ENCODE measurements at places on chromosomes 2 and 18. TPM values are rescaled to one million over a fixed set of nuclear protein-coding genes. Genes with fewer than 3 reads are reported as not detected.

The LGALSL gene
- 2.9 TPM for total RNA-seq

The UGT1A4 gene
- total RNA-seq, result not detected

The CDC42EP3 gene
- 12.5 TPM for total RNA-seq

The KIAA2012 gene
- total RNA-seq, result 0.89 TPM

The FBXO15 gene
- total RNA-seq, result 0.32 TPM

The INHBB gene
- not detected for total RNA-seq

The RAPGEF4 gene
- 0.97 TPM for total RNA-seq

The QPCT gene
- 8.8 TPM for total RNA-seq

The CHAC2 gene
- 21.3 TPM for total RNA-seq

The TOGARAM2 gene
- not detected for total RNA-seq

DNA sequence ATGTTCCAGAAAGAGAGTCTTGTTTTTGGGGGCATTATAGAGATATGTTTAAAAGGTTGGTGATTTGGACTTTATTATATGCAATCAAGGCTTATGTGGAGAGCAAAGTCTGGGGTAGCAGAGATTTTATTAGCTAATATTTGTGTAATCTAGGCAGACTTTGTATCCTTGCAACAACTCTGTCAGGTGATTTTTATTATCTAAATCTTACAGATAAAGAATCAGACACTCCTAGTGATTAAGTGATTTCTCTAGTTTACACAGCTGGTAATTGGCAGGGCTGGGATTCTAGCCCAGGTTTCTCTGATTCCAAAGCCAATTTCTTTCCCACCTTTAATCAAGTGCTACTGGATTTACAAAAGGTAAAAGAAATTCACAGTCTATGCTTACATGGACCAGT is 33.3 kb upstream of the NCK2 start:
- H3K36me3 ChIP-seq, result no peaks in the 10 kb centered on the region
- DNase-seq, result no peak
- no peaks in the 10 kb centered on the region for H3K4me1 ChIP-seq
- no peak overlapping the region for H3K4me3 ChIP-seq

DNA sequence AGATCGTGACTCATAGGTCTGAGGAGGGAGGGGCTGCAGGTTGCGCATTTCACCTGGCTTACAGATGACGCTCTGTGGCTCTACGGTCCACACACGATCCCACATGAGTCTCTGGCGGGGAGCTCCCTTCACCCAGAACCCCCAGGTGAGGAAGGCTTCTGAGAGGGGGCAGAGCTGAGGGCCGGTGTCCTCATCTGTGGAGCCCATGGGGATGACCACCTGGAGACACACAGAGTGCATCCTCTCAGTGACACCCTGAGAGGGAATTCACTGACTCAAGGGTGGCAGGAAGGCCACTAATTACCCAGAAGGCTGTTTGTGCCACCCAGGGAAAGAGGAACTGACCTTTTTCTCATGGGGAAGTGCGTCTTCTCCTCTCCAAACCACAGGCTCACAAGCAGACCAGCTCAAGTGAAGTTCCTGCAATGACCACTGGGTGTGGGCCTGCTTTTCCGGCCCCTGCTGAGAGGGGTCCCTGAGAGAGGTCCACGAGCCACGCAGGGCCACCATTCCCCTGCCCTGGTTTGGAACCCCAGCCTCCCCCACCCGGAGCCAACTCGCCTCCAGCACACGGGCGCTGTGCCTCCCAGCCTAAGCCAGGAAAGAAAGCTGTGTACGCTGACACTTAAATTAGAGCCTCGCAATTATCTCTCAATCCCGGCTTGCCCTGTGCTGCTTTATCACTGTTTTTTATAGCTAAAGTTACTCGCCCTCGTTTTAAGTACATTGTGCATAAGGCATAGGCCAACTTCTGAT is 114.1 kb downstream of the BCL11A start:
- peak; percentile 98 for DNase-seq
- no peaks in the 10 kb centered on the region for H3K27me3 ChIP-seq
- peak overlapping the region; percentile 67 for H3K27ac ChIP-seq
- peaks cover 46% of the 10 kb centered on the region for H3K4me1 ChIP-seq
- H3K36me3 ChIP-seq, result no peaks in the 10 kb centered on the region

GRCh38 chr2:112004253-112004645 is 50.8 kb upstream of the TMEM87B start:
- no peaks in the 10 kb centered on the region for H3K27me3 ChIP-seq
- H3K36me3 ChIP-seq, result no peaks in the 10 kb centered on the region
- peak; percentile 52 for DNase-seq

- DNase-seq, result peak; percentile 73
- H3K4me1 ChIP-seq, result no peaks in the 10 kb centered on the region
- H3K27me3 ChIP-seq, result no peaks in the 10 kb centered on the region
- no peak overlapping the region for H3K27ac ChIP-seq
- no peak overlapping the region for H3K4me3 ChIP-seq
These were observed 502.2 kb downstream of the NRXN1 start for GRCh38 chr2:50529600-50530218.

DNA sequence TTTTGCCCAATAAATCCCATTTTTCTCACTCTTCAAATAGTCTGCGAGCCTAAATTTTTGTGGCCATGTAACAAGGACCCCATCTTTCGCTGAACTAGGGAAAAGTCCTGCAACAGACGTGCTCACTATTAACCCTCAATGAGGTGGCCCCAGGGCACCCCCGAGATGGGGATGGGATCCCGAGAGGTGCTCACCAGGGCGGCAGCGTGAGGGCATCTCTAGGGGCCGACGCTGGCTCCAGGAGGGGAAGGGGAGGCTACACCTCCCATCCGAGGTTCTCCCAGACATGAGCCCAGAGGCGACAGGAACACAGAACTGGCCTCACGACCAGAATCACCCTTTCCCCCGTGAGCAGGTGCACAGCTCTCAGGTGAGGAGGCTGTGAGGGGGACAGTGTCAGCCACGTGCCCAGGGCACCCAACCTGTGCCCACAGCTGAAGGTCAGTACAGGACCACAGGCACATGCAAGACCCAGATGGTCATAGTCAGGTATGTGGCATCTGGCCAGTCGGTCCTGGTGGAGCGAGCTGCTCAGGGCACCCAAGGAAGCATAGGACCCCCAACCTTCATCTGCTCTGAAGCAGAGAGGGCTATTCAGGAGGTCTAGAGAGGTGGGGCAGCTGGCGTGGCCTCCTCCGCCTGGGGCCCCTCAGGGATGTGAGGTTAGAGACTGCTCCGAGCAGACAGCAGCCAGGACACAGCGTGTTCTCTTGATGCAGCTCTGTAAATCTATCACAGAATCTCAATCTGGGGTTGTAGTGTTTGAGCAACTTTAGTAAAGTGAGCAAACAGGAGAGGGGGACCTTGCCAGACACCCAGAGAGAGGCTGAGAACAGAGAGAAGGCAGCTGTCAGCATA is 62.8 kb downstream of the PXDN start:
- H3K27ac ChIP-seq, result no peak overlapping the region
- H3K4me1 ChIP-seq, result no peaks in the 10 kb centered on the region
- no peaks in the 10 kb centered on the region for H3K27me3 ChIP-seq
- H3K36me3 ChIP-seq, result no peaks in the 10 kb centered on the region
- DNase-seq, result no peak
- H3K4me3 ChIP-seq, result no peak overlapping the region

GRCh38 chr18:45670281-45670962 is 53.6 kb upstream of the SLC14A1 start:
- no peak for DNase-seq
- H3K4me3 ChIP-seq, result no peak overlapping the region
- no peaks in the 10 kb centered on the region for H3K36me3 ChIP-seq

DNA sequence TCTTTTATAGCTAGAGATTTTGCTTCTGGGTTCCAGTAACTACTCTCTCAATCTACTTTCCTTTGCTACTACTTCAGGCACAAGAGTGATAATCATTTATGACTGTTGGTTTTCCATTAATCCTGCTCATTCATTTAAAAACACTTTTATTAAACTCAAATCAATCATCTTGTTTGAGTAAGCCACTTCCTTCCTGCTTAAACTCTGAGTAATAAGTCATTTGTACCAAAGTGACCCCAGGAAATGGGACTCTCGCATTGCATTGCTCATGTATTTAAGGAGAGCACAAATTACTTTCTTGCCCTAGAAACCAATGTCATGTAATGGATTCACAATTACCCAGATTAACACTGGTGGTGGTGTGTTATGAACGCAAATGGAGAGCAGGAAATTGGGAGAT is 270.7 kb upstream of the HNMT start:
- H3K27me3 ChIP-seq, result no peaks in the 10 kb centered on the region
- no peak overlapping the region for H3K4me3 ChIP-seq
- H3K36me3 ChIP-seq, result no peaks in the 10 kb centered on the region
- H3K27ac ChIP-seq, result no peak overlapping the region

- no peak overlapping the region for H3K4me3 ChIP-seq
- no peak overlapping the region for H3K27ac ChIP-seq
- no peak for DNase-seq
- H3K36me3 ChIP-seq, result no peaks in the 10 kb centered on the region
- H3K27me3 ChIP-seq, result no peaks in the 10 kb centered on the region
- H3K4me1 ChIP-seq, result peaks cover 12% of the 10 kb centered on the region
These were observed 395.5 kb downstream of the ALK start for GRCh38 chr2:29525921-29526320.

DNA sequence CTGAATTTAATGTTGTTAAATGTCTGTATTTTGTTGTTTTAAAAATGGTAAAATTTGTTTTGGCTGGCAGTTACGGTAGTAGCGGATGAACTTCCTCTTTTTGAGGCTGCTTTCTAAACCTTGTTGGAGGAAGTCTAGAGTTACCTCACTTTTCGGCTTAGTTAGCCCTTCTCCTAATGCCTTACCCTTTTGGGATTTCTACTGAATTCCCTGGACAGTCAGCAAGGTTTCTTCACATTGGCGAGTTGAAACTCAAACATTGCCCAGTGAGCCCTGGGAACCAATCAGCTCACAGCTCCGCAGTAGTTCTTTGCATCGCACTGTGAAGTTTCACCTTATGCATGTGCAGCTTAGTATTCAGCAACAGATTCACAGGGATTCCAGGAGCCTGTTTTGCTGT is 55.2 kb downstream of the TMEM247 start:
- no peak overlapping the region for H3K27ac ChIP-seq
- H3K36me3 ChIP-seq, result no peaks in the 10 kb centered on the region
- DNase-seq, result peak; percentile 79
- peaks cover 30% of the 10 kb centered on the region for H3K4me1 ChIP-seq
- H3K27me3 ChIP-seq, result no peaks in the 10 kb centered on the region

GRCh38 chr2:227515742-227516141 is 43.8 kb downstream of the AGFG1 start:
- no peaks in the 10 kb centered on the region for H3K27me3 ChIP-seq
- H3K4me3 ChIP-seq, result no peak overlapping the region
- no peak for DNase-seq
- H3K36me3 ChIP-seq, result peaks cover 6% of the 10 kb centered on the region

DNA sequence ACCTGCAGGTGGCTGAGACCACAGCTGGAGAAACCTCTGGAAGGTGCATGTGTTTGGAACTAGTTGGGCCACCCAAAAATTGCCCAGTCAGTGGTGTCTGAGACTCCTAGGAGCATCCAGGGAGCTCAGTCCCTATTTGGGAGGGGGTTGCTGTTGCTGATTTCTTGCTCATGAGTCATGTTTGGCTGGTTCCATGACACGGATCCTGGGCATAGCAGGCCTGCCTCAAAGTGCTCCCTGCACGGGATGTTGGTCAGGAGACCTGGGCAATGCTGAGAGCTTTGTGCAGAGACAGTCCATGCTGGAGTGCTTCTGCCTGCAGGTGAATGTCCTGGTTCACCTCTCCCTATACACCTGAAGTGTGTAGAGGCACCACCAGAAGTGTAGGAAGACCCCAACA is 194.2 kb downstream of the GLI2 start:
- no peaks in the 10 kb centered on the region for H3K27me3 ChIP-seq
- H3K36me3 ChIP-seq, result no peaks in the 10 kb centered on the region
- DNase-seq, result no peak
- no peaks in the 10 kb centered on the region for H3K4me1 ChIP-seq

GRCh38 chr2:239496700-239497099 is 95.9 kb upstream of the HDAC4 start:
- peaks cover 8% of the 10 kb centered on the region for H3K4me1 ChIP-seq
- no peak overlapping the region for H3K4me3 ChIP-seq
- no peaks in the 10 kb centered on the region for H3K27me3 ChIP-seq
- H3K36me3 ChIP-seq, result no peaks in the 10 kb centered on the region

GRCh38 chr2:217467331-217467730 is 535.5 kb downstream of the TNS1 start:
- DNase-seq, result no peak
- H3K4me3 ChIP-seq, result no peak overlapping the region
- no peaks in the 10 kb centered on the region for H3K36me3 ChIP-seq
- H3K27ac ChIP-seq, result no peak overlapping the region
- no peaks in the 10 kb centered on the region for H3K27me3 ChIP-seq

GRCh38 chr2:3642521-3643215 is 15.3 kb upstream of the ALLC start:
- H3K4me3 ChIP-seq, result no peak overlapping the region
- H3K4me1 ChIP-seq, result no peaks in the 10 kb centered on the region
- H3K36me3 ChIP-seq, result no peaks in the 10 kb centered on the region
- no peaks in the 10 kb centered on the region for H3K27me3 ChIP-seq

- H3K4me3 ChIP-seq, result no peak overlapping the region
- H3K36me3 ChIP-seq, result no peaks in the 10 kb centered on the region
- no peaks in the 10 kb centered on the region for H3K4me1 ChIP-seq
- no peak overlapping the region for H3K27ac ChIP-seq
- no peak for DNase-seq
These were observed 19.0 kb downstream of the PASK start for GRCh38 chr2:241130316-241130715.

- H3K27me3 ChIP-seq, result no peaks in the 10 kb centered on the region
- peaks cover 78% of the 10 kb centered on the region for H3K36me3 ChIP-seq
- no peak overlapping the region for H3K4me3 ChIP-seq
- no peak for DNase-seq
- H3K27ac ChIP-seq, result no peak overlapping the region
These were observed 49.1 kb downstream of the ZNF638 start for GRCh38 chr2:71380665-71381064.

- DNase-seq, result no peak
- H3K4me1 ChIP-seq, result no peaks in the 10 kb centered on the region
- H3K36me3 ChIP-seq, result no peaks in the 10 kb centered on the region
- H3K27me3 ChIP-seq, result no peaks in the 10 kb centered on the region
These were observed 841.6 kb upstream of the SLC39A10 start for GRCh38 chr2:194815475-194815874.

GRCh38 chr18:49898421-49898820 is 85.1 kb upstream of the ACAA2 start:
- H3K36me3 ChIP-seq, result no peaks in the 10 kb centered on the region
- H3K4me1 ChIP-seq, result no peaks in the 10 kb centered on the region
- no peak overlapping the region for H3K27ac ChIP-seq

GRCh38 chr18:49862656-49863385 is 49.5 kb upstream of the ACAA2 start:
- no peak for DNase-seq
- no peaks in the 10 kb centered on the region for H3K4me1 ChIP-seq
- H3K27ac ChIP-seq, result no peak overlapping the region
- H3K4me3 ChIP-seq, result no peak overlapping the region
- no peaks in the 10 kb centered on the region for H3K27me3 ChIP-seq
- no peaks in the 10 kb centered on the region for H3K36me3 ChIP-seq

DNA sequence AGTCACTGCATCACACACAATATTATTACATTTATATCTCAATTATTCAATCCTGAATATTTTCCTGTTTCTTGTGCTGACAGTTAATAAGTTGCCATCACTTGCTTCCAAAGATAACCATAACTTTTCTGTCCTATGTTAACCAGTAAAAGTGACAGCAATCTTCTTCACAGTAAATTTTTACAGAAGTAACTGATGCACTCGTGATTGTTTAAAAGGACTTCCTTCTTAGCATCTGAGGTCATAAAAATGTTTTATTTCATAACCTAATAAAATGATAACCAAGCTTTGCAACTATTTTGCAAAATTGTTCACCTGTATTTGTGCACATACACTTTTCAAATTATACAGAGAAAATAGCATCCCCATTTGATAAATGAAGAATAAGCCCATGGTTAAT is 20.6 kb upstream of the ANKRD62 start:
- no peaks in the 10 kb centered on the region for H3K4me1 ChIP-seq
- H3K4me3 ChIP-seq, result no peak overlapping the region
- DNase-seq, result no peak
- H3K27ac ChIP-seq, result no peak overlapping the region
- no peaks in the 10 kb centered on the region for H3K27me3 ChIP-seq

Measured in Karpas-422 (cell line).